ENCODE measurements at places on chromosomes 6 and 20. TPM values are rescaled to one million over a fixed set of nuclear protein-coding genes. Genes with fewer than 3 reads are reported as not detected.

GRCh38 chr6:156880913-156881312 is 103.7 kb downstream of the ARID1B start:
- no peak overlapping the region for H3K27ac ChIP-seq
- H3K4me3 ChIP-seq, result no peak overlapping the region
- peaks cover 61% of the 10 kb centered on the region for H3K4me1 ChIP-seq
- no peaks in the 10 kb centered on the region for H3K36me3 ChIP-seq

DNA sequence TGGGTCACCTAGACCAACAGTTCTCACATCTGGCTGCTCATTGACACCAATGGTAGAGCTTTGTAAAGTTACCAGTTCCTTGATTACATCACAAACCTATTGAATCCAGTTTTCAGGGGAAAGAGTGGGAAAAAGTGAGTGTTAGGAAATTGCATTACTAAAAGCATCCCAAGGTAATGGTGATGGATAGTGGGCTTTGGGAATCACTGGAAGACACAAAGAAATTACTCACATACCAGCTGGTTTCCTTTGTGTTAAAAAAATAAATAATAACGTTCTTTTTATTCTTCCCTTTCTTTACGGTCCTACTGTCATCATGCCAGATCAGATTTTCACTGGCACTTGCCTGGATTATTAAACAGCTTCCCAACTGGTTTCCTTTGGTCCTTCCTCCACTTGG is 370.7 kb downstream of the RFPL4B start:
- no peaks in the 10 kb centered on the region for H3K36me3 ChIP-seq
- H3K4me3 ChIP-seq, result no peak overlapping the region
- no peak for DNase-seq

GRCh38 chr6:22071270-22072041 is 225.4 kb downstream of the PRL start:
- no peaks in the 10 kb centered on the region for H3K36me3 ChIP-seq
- no peak for DNase-seq
- H3K4me1 ChIP-seq, result peaks cover 10% of the 10 kb centered on the region
- H3K27ac ChIP-seq, result peak overlapping the region; percentile 68

GRCh38 chr20:14777591-14777990 is 440.2 kb upstream of the FLRT3 start:
- no peaks in the 10 kb centered on the region for H3K36me3 ChIP-seq
- H3K27ac ChIP-seq, result no peak overlapping the region
- H3K27me3 ChIP-seq, result no peaks in the 10 kb centered on the region
- no peaks in the 10 kb centered on the region for H3K4me1 ChIP-seq
- H3K4me3 ChIP-seq, result no peak overlapping the region

DNA sequence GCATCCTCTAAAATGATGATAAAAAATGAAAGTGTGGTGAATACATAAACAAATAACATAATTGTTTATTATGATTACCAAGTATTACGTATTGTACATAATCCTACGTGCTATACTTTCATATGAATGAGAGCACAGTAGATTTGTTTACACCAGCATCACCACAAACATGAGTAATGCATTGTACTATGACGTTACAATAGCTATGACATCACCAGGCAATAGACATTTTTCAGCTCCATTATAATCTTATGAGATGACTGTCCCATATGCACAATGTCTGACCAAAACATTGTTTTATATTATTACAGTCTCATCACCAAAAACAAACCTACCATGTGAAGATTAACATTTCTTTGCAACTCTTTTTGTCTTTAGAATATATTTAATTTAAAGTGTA is 225.7 kb upstream of the TENT5A start:
- no peaks in the 10 kb centered on the region for H3K27me3 ChIP-seq
- no peaks in the 10 kb centered on the region for H3K36me3 ChIP-seq
- no peaks in the 10 kb centered on the region for H3K4me1 ChIP-seq
- no peak overlapping the region for H3K4me3 ChIP-seq
- no peak overlapping the region for H3K27ac ChIP-seq

- peak; percentile 59 for DNase-seq
- peak overlapping the region; percentile 67 for H3K27ac ChIP-seq
These were observed 972 bp downstream of the RNF8 start for GRCh38 chr6:37354526-37355384.

- peak overlapping the region; percentile 70 for H3K4me3 ChIP-seq
- no peaks in the 10 kb centered on the region for H3K27me3 ChIP-seq
- peak; percentile 81 for DNase-seq
- peak overlapping the region; percentile 81 for H3K27ac ChIP-seq
These were observed 4.8 kb upstream of the SOX4 start for GRCh38 chr6:21588481-21589351.

GRCh38 chr6:11386726-11387125 is 150.8 kb upstream of the TMEM170B start:
- no peak overlapping the region for H3K27ac ChIP-seq
- peaks cover 61% of the 10 kb centered on the region for H3K4me1 ChIP-seq
- H3K27me3 ChIP-seq, result no peaks in the 10 kb centered on the region
- no peaks in the 10 kb centered on the region for H3K36me3 ChIP-seq
- DNase-seq, result no peak

GRCh38 chr20:37274851-37275524 is 13.4 kb upstream of the GHRH start:
- H3K27ac ChIP-seq, result no peak overlapping the region
- no peak for DNase-seq
- peaks cover 26% of the 10 kb centered on the region for H3K4me1 ChIP-seq
- H3K36me3 ChIP-seq, result no peaks in the 10 kb centered on the region
- H3K27me3 ChIP-seq, result no peaks in the 10 kb centered on the region
- no peak overlapping the region for H3K4me3 ChIP-seq

- no peaks in the 10 kb centered on the region for H3K27me3 ChIP-seq
- no peaks in the 10 kb centered on the region for H3K4me1 ChIP-seq
- H3K4me3 ChIP-seq, result no peak overlapping the region
These were observed 21.1 kb downstream of the GHRH start for GRCh38 chr20:37240337-37241067.

GRCh38 chr6:148223424-148223842 is 119.2 kb upstream of the SASH1 start:
- no peaks in the 10 kb centered on the region for H3K27me3 ChIP-seq
- no peak for DNase-seq
- no peak overlapping the region for H3K27ac ChIP-seq
- no peak overlapping the region for H3K4me3 ChIP-seq
- peaks cover 5% of the 10 kb centered on the region for H3K4me1 ChIP-seq
- H3K36me3 ChIP-seq, result no peaks in the 10 kb centered on the region

- DNase-seq, result no peak
- no peaks in the 10 kb centered on the region for H3K36me3 ChIP-seq
- H3K4me3 ChIP-seq, result no peak overlapping the region
- H3K4me1 ChIP-seq, result no peaks in the 10 kb centered on the region
These were observed 231.4 kb upstream of the ECI2 start for GRCh38 chr6:4366635-4367395.

GRCh38 chr6:23111984-23112383 is 542.6 kb downstream of the HDGFL1 start:
- H3K4me3 ChIP-seq, result no peak overlapping the region
- H3K27ac ChIP-seq, result no peak overlapping the region
- H3K4me1 ChIP-seq, result no peaks in the 10 kb centered on the region
- no peaks in the 10 kb centered on the region for H3K36me3 ChIP-seq
- DNase-seq, result no peak

DNA sequence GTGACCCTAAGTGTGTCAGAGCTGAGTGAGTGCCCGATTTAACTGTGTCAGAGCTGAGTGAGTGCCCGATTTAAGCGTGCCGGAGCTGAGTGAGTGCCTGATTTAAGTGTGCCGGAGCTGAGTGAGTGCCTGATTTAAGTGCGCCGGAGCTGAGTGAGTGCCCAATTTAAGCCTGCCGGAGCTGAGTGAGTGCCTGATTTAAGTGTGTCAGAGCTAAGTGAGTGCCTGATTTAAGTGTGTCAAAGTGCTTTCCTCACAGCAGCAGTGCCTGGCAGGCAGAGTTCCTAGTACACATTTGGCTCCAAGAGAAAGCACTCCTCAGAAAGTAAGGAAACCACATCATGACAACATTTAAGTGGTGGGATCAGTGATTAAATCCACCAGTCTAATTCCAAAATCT is 13.2 kb downstream of the SERAC1 start:
- H3K4me1 ChIP-seq, result no peaks in the 10 kb centered on the region
- peaks cover 33% of the 10 kb centered on the region for H3K36me3 ChIP-seq
- DNase-seq, result no peak
- H3K27me3 ChIP-seq, result no peaks in the 10 kb centered on the region

DNA sequence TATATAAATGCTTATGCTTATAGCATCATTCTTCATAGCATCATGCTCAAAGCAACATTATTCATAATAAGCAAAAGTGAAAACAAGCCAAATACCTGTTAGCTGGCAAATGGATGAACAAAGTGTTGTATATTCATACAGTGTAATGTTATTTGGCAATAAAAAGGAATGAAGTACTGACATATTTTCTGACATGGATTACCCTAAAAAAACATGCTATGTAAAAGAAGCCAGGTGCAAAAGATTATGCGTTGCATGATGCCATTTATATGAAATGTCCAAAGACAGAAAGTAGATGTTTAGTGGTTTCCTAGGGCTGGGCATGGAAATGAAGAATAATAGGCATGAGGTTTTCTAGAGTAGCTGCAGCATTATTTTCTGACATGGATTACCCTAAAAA is 77.1 kb downstream of the GFRA4 start:
- peaks cover 53% of the 10 kb centered on the region for H3K36me3 ChIP-seq
- H3K27ac ChIP-seq, result no peak overlapping the region
- DNase-seq, result no peak
- no peaks in the 10 kb centered on the region for H3K4me1 ChIP-seq

DNA sequence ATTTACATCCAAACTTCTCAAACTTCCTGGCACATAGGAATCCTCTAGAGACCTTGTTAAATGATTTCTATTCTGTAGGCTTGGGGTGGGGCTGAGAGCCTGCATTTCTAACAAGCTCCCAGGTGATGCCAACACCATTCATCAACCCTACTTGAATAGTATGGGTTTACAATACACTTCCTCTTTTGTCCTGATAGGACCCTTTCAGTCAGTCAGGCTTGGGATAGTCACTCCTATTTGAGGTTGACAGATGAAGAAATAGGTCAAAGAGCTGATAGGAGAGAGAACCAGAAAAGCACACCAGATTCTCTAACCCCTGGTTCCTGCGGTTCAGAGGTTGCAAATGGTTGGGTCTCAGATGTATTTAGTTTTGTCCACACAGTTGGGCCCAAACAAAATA is 273.4 kb downstream of the TSHZ2 start:
- H3K4me1 ChIP-seq, result no peaks in the 10 kb centered on the region
- H3K27me3 ChIP-seq, result no peaks in the 10 kb centered on the region
- no peak for DNase-seq
- no peak overlapping the region for H3K27ac ChIP-seq
- no peak overlapping the region for H3K4me3 ChIP-seq
- H3K36me3 ChIP-seq, result no peaks in the 10 kb centered on the region

GRCh38 chr6:168116975-168117899 is 38.2 kb upstream of the FRMD1 start:
- no peaks in the 10 kb centered on the region for H3K27me3 ChIP-seq
- no peak for DNase-seq
- no peak overlapping the region for H3K27ac ChIP-seq
- no peaks in the 10 kb centered on the region for H3K4me1 ChIP-seq

GRCh38 chr6:3561725-3562124 is 104.9 kb upstream of the SLC22A23 start:
- no peak overlapping the region for H3K27ac ChIP-seq
- no peaks in the 10 kb centered on the region for H3K4me1 ChIP-seq
- no peak overlapping the region for H3K4me3 ChIP-seq
- H3K36me3 ChIP-seq, result no peaks in the 10 kb centered on the region
- DNase-seq, result no peak
- H3K27me3 ChIP-seq, result no peaks in the 10 kb centered on the region

GRCh38 chr20:38726804-38727606 is 2.7 kb downstream of the SLC32A1 start:
- H3K27me3 ChIP-seq, result peaks cover 100% of the 10 kb centered on the region
- H3K36me3 ChIP-seq, result no peaks in the 10 kb centered on the region
- no peak overlapping the region for H3K27ac ChIP-seq

DNA sequence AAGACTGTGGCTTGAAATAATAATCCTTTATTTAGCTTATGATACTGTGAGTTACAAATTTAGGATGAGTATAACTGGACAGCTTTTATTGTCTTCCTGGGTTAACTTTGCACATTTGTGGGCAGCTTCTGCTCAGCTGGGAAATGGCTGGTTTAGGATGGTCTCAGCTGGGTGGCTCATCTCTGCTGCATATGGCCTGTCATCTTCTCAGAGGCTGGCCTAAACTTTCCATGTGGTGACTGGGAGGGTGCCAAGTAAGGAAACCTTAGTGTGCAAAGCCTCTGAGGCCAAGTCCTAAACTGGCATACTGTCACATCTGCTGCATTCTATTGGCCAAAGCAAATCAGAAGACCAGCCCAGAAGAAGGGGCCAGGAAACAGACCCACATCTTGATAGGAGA is 40.2 kb downstream of the BTBD3 start:
- H3K4me3 ChIP-seq, result no peak overlapping the region
- no peak for DNase-seq
- H3K27ac ChIP-seq, result no peak overlapping the region
- no peaks in the 10 kb centered on the region for H3K4me1 ChIP-seq
- no peaks in the 10 kb centered on the region for H3K27me3 ChIP-seq

- H3K4me3 ChIP-seq, result peak overlapping the region; percentile 54
- no peak for DNase-seq
- no peaks in the 10 kb centered on the region for H3K36me3 ChIP-seq
- peaks cover 23% of the 10 kb centered on the region for H3K27me3 ChIP-seq
These were observed 2.4 kb downstream of the LRRN4 start for GRCh38 chr20:6051505-6051904.

GRCh38 chr6:80531681-80532619 is 425.5 kb downstream of the BCKDHB start:
- no peak overlapping the region for H3K27ac ChIP-seq
- no peaks in the 10 kb centered on the region for H3K36me3 ChIP-seq
- no peaks in the 10 kb centered on the region for H3K27me3 ChIP-seq
- H3K4me1 ChIP-seq, result no peaks in the 10 kb centered on the region
- no peak for DNase-seq

- no peak overlapping the region for H3K4me3 ChIP-seq
- H3K27me3 ChIP-seq, result no peaks in the 10 kb centered on the region
- H3K4me1 ChIP-seq, result no peaks in the 10 kb centered on the region
- no peaks in the 10 kb centered on the region for H3K36me3 ChIP-seq
These were observed 81.9 kb downstream of the CRYBG1 start for GRCh38 chr6:106442395-106442794.

- DNase-seq, result no peak
- no peak overlapping the region for H3K4me3 ChIP-seq
- H3K36me3 ChIP-seq, result no peaks in the 10 kb centered on the region
- no peak overlapping the region for H3K27ac ChIP-seq
- peaks cover 4% of the 10 kb centered on the region for H3K27me3 ChIP-seq
These were observed 25.2 kb upstream of the MC3R start for GRCh38 chr20:56223352-56223751.

The HLA-G gene
- 1.8 TPM for total RNA-seq

The PCSK2 gene
- 38.8 TPM for total RNA-seq

The OOEP gene
- total RNA-seq, result not detected

The LAMA4 gene
- total RNA-seq, result 91.2 TPM

The TFEB gene
- total RNA-seq, result 36.5 TPM

The SLC35F1 gene
- total RNA-seq, result 0.30 TPM

The VGLL2 gene
- not detected for total RNA-seq

Data from lower lobe of right lung (tissue), 2 donors.